RPMI8226 (cell line): ENCODE measurements at places on chromosomes 4 and X.
A peak's percentile ranks its signal among the peaks of the same experiment; 100 is the strongest.

GRCh38 chrX:128769495-128769894 lies 717.3 kb upstream of the ACTRT1 start:
- DNase-seq, result no peak

- DNase-seq, result no peak
These were observed 53.0 kb downstream of the JADE3 start for GRCh38 chrX:46965125-46965758.

- DNase-seq, result no peak
These were observed 65.4 kb upstream of the TRPC3 start for GRCh38 chr4:122017296-122017695.

DNA sequence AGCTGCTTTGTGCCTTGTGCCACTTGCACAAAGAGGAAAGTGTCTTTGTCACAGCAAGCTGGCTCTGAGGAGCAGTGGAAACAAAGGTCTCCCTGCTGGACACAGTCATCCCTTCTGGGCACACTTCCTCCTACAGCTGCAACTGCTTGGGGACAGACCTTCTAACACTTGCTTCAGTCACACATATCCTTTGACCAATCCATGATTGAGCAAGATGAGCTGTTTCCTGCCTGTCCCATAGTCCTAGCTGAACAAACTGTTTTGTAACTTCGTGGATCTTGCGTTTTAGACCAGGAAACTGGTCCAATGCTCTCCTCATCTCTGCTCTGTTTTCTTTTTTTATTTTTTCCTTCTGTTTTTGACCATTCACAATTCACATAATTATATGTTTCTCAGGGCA lies 98.5 kb downstream of the RRAGB start:
- no peak for DNase-seq

- DNase-seq, result no peak
These were observed 29.6 kb upstream of the CHRNA9 start for GRCh38 chr4:40305328-40306170.

DNA sequence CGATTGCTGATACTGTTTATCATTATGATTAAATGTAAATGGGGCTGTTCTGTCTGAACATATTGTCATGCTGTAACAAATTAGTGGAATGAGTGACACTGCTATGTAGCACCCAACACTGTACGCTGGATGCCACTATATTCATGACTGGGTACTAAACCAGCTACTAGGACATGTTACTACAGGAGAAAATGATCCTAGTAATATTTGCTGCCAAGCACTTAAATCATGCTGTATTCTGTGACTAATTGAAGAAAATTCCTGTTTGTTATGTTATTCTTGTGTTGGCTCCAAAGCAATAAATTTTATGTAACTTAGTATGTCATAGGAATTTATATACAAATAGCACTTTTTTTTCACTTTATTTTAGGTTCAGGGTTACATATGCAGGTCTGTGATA lies 804.2 kb downstream of the CENPC start:
- no peak for DNase-seq

GRCh38 chrX:118861338-118861737 lies 37.7 kb downstream of the ZCCHC12 start:
- DNase-seq, result no peak

GRCh38 chrX:29852767-29853166 lies 362.6 kb upstream of the MAGEB2 start:
- no peak for DNase-seq

DNA sequence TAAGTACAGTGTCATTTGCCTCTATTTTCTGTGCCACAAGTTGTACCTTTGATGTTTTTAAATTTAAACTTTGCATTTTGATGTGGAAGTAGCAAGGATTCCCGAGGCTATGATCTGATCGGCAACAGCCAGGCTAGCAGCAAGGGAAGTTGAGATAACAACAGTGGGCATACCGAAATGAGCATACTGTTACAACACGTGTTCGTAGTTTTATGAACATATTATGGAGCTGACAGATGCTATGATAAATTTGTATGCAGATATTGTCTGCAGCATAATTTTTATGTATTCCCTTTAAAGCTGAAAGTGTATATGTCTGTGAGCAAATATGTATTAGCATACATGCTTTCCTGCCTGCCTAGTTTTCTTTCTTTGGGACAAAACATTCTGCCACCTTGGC lies 306.1 kb downstream of the PCDH7 start:
- DNase-seq, result no peak

- peak; percentile 61 for DNase-seq
These were observed at the start of gene CTPS2 for GRCh38 chrX:16712548-16713155. Gene CTPS2, minus strand, starts transcription at chrX:16712669. Its CDS starts 9,767 bp downstream, at chrX:16702902.

DNA sequence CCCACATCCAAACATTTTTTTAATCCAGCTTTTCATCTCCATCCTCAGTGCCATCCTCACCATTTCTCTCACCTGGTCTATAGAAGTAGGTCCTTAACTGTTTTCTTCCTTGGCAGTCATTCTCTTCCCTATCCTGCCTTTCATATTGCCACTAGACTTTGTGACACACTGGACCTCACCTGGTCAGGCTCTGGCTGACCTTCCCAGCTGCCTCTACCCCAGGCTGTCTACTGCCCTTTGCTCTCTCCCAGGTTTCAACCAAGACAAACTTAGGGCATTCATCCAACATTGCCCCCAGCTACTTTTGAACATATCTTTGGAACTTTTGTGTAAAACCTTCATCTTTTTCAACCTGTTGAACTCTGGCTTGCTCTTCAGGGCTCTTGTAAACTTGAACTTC lies 39.8 kb downstream of the TRAPPC11 start:
- DNase-seq, result no peak

- DNase-seq, result no peak
These were observed 4.9 kb upstream of the SLC4A4 start for GRCh38 chr4:71333960-71334359.

- no peak for DNase-seq
These were observed 403.3 kb upstream of the TRAM1L1 start for GRCh38 chr4:117488692-117489091.

DNA sequence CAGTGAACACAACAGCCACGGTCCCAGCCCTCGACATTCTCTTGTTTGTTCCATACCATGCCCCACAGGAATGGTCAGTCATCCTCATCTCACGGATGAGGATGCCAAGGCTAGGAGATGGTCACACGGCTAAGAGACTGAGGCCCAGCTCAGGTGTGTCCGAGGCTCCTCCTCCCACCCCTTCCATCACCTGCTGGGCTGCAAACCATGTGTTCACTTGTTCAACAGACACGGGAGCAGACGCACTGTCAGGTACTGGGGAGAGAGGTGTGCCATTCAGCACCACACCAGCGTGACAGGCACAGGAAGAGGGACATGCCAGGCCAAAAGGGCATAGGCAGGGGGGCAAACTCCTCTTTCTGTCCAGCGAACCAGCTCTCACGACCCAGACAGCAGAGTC lies 45.9 kb downstream of the ABLIM2 start:
- no peak for DNase-seq

GRCh38 chrX:130772105-130772775 lies 130.8 kb downstream of the ENOX2 start:
- no peak for DNase-seq

- no peak for DNase-seq
These were observed 29.8 kb downstream of the ACOX3 start for GRCh38 chr4:8410641-8411271.

GRCh38 chrX:8738588-8739189 lies 6.8 kb upstream of the ANOS1 start:
- peak; percentile 53 for DNase-seq
